ENCODE measurements at places on chromosomes 6 and 20.
A peak's percentile ranks its signal among the peaks of the same experiment; 100 is the strongest.

DNA sequence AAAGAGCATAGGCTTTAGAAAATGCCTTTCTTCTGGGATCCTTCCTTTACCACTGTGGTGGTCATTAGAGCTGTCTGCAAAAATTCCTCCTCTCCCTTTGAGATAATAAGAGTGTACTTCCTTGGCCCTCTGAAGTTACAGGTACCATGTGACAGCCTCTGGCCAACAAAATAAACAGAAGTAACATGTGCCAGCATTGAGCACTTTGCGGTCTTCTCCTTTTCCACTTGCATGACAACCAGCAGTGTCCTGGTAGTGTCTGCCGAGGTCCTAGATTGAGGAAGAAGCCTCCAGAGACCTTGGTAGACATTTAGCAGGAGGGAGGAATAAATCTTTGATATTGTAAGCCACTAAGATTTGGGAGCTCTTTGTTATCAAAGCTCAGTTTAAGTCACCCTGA is 87.5 kb upstream of the ARID1B start:
- no peak for DNase-seq

DNA sequence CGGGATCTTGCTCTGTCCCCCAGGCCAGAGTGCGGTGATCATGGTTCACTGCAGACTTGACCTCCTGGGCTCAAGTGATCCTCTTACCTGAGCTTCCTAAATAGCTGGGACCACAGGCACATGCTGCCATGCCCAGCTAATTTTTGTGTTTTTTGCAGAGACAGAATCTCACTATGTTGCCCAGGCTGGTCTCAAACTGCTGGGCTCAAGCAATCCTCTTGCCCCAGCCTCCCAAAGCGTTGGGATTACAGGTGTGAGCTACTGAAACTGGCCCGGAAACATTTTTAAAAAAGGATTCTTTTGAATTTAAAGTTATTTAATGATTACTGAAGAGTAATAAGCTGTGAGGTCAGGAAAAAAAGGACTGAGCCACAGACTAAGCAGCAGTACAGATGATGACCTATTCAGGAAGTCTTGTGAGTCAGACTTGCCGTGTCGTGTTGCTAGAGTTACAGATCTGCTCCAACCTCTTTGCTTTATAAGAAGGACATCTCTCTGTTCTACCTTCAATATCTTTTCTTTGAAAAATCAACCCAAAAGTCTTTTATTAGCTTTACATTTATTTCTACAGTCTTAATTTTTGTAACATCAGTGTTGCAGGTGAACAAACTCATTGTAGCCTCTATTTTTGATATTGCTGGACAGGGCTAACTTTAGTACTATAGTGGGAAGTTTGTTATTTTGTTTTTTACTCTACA is 108.7 kb downstream of the NCOA3 start:
- peak; percentile 20 for DNase-seq

DNA sequence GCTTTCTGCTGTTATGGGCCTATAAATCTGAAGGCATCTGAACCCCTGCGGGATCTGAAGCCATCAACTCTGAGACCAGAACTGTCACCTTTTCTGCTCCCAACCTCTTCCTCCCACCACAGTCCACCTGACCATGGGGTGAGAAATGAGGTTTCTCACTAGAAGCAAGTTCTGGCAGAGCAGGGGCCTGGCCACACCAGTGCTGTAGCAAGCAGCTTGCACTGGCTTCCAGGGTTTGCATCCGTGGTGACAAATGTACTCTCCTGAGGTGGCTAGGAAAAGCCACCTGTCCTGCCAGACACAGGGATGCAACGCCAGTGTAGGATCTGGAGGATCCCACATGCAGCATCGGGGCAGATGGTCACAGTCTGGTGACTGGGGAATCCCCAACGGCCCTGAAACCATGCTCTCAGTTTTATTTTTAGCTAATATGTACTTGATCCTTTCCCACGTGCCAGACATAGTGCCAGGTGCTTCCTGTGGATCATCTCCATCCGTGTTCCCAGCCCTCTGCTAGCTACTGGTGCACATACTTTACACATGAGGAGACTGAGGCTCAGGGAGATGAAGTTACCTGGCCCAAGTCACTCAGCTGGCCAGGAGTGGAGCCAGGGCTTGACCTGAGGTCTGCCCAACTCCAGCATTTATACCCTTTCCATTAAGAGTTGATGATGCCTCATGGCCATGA is 122.1 kb upstream of the SPACA1 start:
- DNase-seq = no peak

DNA sequence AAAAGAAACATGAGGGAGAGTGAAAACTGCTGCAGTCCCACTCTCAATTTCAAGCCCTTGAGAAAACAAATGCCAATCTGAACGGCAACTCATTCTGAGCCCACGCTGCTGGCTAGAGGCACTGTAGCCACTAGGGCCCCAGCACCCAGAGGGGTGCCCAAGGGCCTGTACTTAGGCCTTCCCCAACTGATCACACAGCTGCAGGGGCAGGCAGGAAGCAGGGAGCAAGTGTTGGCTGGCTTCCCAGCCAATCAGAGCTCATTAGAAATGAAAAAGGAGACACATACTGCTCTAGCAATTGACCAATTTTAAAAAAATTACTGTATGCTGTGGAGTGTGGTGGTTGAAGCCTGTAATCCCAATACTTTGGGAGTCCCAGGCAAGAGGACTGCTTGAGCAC is 3.7 kb upstream of the BEND3 start:
- DNase-seq = no peak

GRCh38 chr20:19589787-19590362 is 168.2 kb upstream of the RIN2 start:
- no peak for DNase-seq

GRCh38 chr20:61295682-61296628 is 43.9 kb downstream of the CDH4 start:
- no peak for DNase-seq

All from naive thymus-derived CD8-positive, alpha-beta T cell (primary cell).